ENCODE measurements at places on chromosomes 7 and 10.
A peak's percentile ranks its signal among the peaks of the same experiment; 100 is the strongest.

DNA sequence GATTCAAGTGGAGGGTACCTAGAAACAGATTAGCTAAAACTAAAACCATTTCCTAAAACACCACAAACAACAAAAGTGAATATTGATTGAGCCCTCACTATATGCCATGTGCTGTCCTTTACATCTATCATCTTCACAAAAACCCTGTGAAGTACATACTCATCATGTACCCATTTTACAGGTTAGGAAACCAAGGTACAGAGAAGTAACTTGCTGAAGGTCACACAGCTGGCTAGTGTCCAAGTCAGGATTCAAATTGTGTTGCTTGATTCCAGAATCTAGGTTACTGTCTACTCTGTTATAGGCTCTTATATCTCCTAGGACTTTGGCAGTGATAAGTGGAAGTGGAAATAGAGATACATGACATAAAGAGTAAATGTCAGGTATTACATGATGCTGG is 463.8 kb downstream of the LRMDA start:
- no peak for DNase-seq

GRCh38 chr10:69769395-69769992 is 32.2 kb upstream of the COL13A1 start:
- no peak for DNase-seq

- DNase-seq, result peak; percentile 74
These were observed 538 bp downstream of the AHCYL2 start for GRCh38 chr7:129225206-129225930.

GRCh38 chr7:81926154-81926553 is 156.3 kb upstream of the HGF start:
- no peak for DNase-seq

- DNase-seq, result no peak
These were observed 30.8 kb downstream of the SGMS1 start for GRCh38 chr10:50592961-50593418.

- no peak for DNase-seq
These were observed 17.2 kb upstream of the TPST1 start for GRCh38 chr7:66187905-66188304.

DNA sequence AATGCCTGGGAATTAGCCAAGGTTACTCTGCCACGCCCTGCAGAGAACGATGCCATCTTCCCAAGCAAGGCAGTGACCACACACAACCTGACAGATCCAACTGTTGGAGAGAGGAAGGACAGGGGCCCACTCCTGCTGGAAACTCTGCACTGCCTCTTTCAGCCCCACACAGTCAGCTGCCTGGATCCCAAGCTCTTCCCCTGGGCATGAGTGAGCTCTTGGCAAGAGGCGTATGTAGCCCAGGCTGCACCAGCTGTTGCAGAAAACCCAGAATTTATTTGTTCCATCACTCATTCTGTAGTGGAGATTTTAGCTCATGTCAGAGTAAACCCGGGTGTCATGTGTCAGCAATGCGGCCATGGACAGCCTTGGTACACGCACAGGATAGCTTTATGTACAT is 135.1 kb upstream of the TRIM24 start:
- no peak for DNase-seq

DNA sequence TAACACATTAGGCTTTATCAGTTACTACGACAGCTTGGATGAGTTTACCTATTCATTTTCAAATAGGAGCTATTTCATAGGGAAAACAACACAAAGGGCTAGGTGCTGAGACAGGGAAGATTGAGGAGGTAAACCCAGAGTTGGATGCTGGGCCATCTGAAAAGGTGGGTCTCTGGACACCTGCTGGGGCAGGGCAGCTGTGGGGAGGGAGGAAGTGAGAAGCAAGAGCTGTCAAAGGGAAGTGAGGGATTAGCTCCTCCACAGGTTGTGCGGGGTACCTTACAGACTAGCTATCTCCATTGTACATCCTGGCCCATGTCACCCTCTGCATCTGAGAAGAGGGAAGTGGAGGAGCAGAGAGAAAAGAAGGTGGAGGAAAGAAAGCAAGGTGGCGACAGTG is 48.9 kb downstream of the BLNK start:
- no peak for DNase-seq

GRCh38 chr7:20954711-20955619 is 168.3 kb upstream of the SP8 start:
- no peak for DNase-seq

- DNase-seq, result no peak
These were observed 33.3 kb downstream of the DNAJB12 start for GRCh38 chr10:72321248-72322029.

- no peak for DNase-seq
These were observed 130.5 kb downstream of the GRK5 start for GRCh38 chr10:119337796-119338432.

DNA sequence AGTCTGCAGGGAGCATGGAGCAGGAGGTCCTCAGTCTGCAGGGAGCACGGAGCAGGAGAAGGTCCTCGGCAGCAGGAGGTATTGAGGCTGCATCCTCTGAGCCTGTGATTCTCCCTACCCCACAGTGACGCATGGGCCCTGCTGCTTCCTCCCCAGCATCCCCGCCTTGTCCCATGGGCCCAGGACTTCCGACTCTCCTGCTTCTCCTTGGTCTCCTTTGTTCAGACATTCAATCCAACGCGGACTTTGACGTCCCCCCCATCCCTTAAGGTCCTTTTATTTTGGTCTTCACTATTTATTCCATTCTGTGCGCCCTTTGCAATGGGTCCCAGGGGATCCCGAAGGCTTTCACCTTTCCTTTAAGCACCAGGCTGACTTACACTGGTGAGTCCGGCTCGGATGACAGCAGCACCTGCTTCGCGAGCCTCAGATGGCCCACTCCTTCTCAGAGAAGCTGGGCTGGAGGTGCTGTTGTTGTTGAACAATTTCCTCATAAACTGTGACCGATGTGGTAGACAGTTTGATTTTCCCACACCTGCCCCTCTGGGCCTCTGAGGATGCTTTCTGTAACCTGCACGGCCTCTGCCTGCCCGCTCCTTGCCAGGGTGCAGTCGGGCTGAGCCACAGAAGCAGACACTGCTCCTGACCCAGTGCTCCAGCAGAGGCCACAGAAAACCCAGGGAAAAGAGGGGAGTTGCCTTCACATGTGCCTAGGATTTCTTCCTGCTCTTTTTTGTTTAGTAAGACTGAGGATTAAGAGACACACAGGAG is 407.2 kb upstream of the SHH start:
- no peak for DNase-seq

- DNase-seq, result no peak
These were observed 1.1 kb downstream of the FAM133B start for GRCh38 chr7:92589056-92589455.

DNA sequence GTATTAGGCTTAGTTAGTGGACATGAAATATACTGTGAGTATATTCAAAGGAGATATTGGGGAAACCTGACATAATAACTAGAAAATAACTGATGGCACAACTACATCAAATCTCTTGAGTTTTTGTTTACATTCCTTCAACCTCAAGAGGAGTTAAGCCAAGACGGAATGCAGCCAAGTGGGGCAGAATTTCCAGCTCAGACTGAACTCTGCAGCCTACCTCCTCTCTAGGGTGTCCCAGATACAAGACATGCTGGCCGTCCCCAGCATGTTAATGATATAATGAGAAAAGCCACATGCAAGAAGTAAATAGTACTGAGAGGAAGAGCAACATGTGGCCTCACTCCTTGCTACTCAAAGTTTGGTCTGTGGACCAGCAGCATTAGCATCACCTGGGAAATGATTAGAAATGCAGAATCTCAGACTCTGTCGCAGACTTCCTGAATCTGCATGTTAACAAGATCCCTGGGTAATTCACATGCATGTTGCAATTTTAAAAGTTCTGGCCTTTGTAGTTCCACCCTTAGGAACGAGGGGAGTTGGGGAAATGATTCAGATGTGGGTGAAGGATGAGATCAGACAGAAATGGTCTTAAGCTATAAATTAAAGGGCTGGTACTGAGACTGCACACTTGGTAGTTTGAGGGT is 118.4 kb upstream of the CACUL1 start:
- DNase-seq, result no peak

GRCh38 chr10:68402276-68402675 is 4.8 kb downstream of the RUFY2 start:
- no peak for DNase-seq

DNA sequence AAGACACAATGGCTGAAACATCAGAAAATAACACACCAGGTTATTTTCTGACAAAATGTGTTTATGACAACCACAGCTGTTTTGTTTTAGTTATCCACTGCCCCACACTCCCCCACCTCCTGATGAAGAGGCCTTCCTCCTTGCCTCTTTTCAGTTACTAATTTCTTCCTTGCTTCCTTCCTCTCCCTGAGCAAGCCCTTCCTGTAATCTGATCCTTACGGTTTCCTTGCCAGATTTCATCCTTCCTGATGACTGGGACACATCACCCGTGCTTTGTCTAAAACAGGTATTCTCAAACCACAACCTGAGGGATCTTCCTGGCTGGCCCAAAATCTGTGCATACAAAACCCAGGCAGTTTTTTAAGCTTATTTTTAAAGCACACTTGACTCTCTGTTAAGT is 39.4 kb downstream of the CHST15 start:
- DNase-seq, result no peak

- DNase-seq, result no peak
These were observed 15.5 kb downstream of the MSRB2 start for GRCh38 chr10:23110722-23111516.

- no peak for DNase-seq
These were observed 37.5 kb upstream of the EGR2 start for GRCh38 chr10:62853710-62854109.

DNA sequence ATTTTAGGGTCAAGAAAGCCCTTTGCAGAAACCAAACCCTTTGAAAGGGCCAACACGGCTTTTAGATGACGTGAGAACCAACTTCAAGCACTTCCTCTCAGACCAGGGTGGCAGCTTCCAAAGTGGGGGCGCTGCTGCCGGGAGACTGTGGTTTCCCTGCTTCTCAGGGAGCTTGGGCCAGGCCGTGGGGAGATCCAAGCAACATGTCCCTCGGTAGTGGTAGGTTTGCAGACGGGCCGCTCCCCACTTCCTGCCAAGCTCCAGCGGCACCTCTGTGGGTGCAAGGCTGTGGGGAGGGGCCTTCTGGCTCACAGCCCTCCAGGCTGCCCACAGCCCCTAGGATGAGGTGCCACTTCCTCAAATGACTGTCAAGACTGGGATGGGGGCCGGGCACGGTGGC is 132.4 kb downstream of the FAM53B start:
- DNase-seq, result no peak

DNA sequence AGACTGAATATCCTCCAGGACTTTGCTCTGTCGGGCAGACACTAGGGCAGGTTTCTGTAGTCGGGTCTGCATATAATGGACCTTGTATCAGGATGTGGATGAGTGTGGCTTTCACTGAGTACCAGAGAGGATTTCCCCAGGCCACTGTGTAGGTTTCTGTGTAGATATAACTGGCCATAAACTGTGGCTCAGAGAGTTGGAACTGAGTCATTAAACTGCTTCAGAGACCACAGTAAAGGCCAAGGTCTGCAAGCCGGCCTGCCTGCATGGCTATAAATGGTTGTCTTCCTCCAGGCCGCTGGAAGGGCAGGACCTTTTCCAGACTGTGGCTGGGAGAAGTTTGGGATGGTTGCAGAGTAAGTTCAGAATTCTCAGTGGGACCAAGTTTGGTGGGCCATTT is 16.9 kb downstream of the ZNF92 start:
- no peak for DNase-seq

DNA sequence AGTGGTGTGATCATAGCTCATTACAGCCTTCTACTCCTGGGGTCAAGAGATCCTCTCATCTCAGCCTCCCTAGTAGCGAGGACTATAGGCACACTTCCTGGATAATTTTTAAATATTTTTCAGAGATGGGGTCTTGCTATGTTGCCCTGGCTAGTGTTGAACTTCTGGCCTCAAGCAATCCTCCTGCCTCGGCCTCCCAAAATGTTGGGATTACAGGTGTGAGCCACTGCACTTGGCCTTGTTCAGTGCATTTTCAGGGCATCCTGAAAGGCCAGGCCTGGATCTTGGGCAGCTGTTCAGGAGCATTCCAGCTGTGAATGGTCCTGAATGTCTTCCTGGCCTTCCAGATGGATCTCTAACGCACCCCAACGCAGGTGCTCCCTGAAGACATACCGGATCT is 95.7 kb downstream of the PFKFB3 start:
- no peak for DNase-seq

- no peak for DNase-seq
These were observed 138.6 kb downstream of the ADAM22 start for GRCh38 chr7:88072715-88073055.

- no peak for DNase-seq
These were observed 5.7 kb downstream of the FRAT2 start for GRCh38 chr10:97328646-97329453.

- no peak for DNase-seq
These were observed 87.5 kb upstream of the PDCD4 start for GRCh38 chr10:110784198-110784597.

DNA sequence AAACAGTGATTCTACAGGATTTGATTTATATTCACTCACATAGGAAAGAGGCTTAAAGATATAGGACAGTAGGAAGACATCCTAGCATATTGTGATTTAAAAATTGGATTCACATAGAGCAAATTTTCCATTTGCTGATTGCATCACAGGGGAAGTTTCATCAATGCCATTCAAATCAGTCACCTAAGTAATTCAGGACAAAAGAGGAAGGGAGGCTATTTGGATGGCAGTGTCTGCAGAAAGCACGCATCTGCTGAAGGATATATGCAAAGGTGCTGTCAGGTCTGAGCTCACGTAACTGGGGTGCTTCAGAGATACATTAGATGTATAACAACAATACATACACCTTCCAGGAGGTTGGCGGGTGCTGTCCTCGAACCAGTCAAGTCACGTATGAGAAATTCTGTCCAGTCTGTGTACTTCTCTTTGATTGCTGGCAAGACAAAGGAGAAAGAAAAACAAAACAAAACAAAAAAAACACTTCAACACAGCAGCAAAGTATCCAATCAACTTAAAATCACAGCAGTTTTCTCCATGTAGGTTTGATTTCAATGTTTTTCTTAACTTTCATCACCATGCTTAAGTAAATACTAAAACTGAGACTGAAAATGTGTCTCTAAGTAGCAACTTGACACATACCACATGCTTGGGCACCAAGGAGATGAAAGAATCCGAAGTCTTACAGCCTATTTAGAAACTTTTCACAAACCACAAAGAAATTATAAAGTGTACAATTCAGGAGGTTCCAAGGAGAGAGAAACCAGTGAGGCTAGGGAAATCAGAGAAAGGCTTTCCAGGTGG is 125.1 kb downstream of the SFMBT2 start:
- DNase-seq, result no peak

DNA sequence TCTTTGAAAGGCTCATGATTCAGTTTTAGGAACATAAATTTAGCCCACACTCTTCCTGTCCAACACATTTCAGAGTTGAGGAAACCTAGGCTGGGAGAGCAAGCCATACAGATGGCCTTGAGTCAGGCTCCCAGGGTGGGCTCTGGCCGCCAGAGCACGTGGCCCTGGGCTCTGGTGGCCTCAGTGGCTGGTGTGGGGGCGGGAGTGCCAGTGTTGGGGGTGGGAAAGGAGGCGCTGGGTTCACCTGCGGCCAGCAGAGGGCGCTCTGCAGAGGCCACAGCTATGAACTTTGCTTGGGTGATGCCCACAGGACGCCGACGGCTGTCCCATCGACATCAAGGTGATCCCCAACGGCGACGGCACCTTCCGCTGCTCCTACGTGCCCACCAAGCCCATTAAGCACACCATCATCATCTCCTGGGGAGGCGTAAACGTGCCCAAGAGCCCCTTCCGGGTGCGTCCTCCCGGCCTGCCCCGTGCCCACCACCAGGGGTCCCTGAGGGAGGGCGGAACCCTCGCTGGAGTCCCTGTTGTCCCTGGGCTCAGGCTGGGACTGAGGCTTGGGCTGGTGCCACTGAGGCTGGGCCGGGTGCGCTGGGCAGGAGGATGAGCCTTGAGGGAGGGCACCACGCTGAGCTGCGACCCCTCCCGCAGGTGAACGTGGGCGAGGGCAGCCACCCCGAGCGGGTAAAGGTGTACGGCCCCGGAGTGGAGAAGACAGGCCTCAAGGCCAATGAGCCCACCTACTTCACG is 11.9 kb downstream of the FLNC start:
- no peak for DNase-seq
